ENCODE measurements at places on chromosomes 16 and 17.

- no peak for DNase-seq
Measured at GRCh38 chr17:8888704-8889302, 21.3 kb upstream of the PIK3R6 start.

DNA sequence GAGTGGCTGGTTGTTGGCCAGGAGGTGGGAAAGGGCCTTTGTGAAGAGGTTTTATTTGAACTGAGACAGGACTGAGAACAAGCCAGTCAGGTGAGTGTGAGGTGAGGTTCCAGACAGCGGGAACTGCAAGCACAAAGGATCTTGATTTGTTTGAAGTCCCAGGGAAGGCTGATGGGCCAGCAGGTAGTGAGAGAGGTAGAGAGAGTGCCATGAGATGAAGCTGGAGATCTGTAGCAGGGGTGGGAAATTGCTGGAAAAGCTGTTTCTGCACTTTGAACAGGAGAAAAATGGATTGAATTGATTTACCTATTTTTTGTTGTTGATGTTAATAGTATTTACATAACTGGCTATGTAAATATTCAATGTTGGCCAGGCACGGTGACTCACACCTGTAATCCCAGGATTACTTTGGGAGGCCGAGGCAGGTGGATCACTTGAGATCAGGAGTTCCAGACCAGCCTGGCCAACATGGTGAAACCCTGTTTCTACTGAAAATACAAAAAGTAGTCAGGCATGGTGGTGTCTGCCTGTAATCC lies 7.7 kb upstream of the DCTPP1 start:
- DNase-seq = no peak

- DNase-seq = no peak
Measured at GRCh38 chr17:52024300-52024870, 134.1 kb downstream of the CA10 start.

GRCh38 chr17:57349541-57350247 lies 93.4 kb downstream of the MSI2 start:
- DNase-seq = no peak

DNA sequence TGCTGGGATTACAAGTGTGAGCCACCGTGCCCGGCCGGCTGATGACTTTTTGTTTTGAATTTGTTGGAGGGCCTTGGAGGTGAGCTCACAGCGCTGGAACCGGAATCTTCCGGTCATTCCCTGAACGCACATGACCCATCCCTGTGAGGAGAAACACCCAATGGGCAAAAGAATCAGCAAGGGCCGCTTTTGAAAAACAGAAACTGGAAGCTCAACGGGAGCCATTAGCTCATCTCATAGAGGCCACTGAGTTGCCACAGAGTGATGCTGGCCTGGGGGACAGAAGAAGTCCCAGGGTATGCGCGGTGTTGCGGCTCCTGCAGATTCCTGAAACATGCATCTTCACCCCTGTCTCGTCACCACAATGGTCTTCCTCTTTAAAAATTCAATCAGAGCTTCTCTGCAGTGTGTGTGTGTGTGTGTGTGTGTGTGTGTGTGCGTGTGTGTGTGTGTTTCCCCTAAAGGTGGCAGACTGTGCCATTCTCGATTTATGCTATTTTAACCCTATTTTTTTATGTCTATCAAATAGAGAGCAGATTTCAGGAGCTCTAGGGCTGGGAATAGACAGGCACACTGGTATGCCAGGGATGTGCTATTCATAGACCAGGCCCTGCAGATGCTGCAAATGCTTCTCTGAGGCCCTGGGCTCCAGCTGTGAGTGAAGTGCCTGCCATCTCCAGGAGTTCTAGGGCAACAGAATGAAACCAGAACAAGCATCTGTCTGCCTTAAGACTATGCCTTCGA lies 68.3 kb downstream of the MARCHF10 start:
- DNase-seq = no peak

GRCh38 chr16:57648581-57649442 lies 19.3 kb upstream of the ADGRG3 start:
- DNase-seq = peak; percentile 45

GRCh38 chr17:75720656-75721462 lies at the start of gene ITGB4:
TSS of gene ITGB4 (plus strand) at chr17:75721459. CDS start at chr17:75724704, 3,245 bp downstream.
- peak; percentile 30 for DNase-seq
